NCI-H1092 (cell line): ENCODE measurements at places on chromosomes 16 and 17.

DNA sequence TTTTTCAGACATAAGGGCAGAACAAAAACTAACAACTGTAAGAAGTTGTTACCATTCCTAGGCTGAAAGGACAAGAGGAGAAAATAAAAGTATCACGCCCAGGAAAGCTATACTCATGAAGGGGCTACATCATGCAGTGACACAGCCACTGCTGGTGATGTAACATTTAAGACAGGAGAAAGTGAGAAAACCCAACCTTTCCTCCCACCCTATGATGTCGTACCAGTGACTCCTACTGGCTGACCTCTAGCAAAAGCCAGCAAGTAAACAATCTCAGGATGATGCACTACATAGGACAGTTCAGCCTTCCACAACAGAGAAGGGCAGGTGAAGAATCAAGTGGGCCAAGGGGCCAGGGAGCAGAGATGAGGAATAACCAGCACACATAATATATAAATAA, 14.0 kb upstream of the OR1E2 start:
- DNase-seq: no peak

GRCh38 chr17:74818291-74818938, 41.3 kb downstream of the GRIN2C start:
- DNase-seq: no peak

DNA sequence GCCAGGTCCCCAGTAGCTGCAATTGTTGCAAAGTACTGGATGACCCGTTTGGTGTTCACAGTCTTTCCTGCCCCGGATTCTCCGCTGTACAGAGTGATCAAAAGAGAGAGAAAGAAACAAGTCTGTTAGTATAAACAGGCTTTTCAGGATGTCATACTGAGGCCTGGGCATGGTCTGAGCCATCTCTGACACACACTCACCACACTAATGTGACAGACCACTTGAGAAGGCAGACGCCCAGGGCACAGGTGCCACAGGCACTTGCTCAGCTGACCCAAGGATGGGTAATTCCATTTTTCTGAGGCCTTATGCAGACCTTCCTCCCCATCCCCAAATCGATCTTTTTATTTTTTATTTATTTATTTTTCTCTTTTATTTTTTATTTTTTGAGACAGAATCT, 7.5 kb downstream of the MYH3 start:
- no peak for DNase-seq

- DNase-seq: no peak
Observed at GRCh38 chr17:76714822-76715495, 4.2 kb upstream of the MXRA7 start.

DNA sequence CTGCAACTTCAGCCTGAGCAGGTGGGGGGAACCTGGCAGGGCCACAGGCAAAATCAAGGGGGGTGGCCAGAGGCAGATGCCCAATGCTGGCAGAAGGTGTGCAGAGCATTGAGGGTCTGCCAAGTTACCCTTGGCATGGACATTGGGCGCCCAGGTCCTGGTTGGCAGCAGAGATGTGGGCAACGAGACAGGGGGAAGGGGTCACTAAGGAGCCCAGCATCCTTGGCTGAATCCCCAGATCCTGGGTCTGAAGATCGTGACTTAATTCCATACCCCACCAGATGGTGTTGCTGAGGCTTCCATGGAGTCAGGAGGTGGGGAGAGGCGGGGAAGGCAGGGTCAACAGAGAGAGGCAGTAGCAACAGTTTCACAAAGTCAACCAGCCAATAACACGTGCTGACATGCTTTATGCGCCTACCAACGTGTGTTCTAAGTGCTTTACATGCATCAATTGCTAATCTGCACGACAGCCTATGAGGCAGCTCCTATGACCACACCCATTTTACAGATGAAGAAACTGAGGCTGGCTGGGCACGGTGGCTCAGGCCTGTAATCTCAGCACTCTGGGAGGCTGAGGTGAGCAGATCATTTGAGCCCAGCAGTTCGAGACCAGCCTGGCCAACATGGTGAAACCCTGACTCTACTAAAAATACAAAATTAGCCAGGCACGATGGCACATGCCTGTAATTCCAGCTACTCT, 83.3 kb downstream of the GSG1L start:
- no peak for DNase-seq

DNA sequence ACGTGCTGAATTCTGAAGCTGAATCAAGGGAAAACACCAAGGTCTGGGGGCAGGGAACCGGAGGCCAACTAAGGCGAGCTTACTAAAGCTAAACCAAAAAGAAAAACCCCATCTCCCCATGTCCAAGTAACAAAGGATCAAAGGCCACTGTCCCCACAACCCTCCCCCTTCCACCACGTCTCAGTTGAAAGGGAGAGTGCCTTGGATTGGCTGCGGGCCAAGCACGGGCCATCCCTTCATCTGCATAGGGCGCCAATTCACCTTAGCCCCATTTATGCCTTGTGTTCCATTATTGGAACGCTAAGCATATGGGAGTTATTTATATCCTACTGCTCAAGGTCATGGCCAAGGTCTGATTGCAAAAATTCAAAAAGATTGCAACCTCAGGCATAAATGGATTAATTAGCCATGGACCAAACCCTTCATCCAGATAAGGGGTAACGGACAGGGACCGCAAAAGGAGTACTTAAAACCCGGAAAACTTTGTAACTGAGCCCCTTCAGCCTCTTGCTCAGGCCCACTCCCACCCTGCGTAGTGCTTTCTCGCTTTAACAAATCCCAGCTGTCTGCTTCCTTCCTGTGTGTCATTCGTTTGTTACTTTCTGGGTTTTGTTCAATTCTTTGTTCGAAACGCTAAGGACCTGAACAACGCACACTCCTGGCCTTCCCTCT, 740 bp upstream of the ATP6V0D1 start:
- peak; percentile 65 for DNase-seq

DNA sequence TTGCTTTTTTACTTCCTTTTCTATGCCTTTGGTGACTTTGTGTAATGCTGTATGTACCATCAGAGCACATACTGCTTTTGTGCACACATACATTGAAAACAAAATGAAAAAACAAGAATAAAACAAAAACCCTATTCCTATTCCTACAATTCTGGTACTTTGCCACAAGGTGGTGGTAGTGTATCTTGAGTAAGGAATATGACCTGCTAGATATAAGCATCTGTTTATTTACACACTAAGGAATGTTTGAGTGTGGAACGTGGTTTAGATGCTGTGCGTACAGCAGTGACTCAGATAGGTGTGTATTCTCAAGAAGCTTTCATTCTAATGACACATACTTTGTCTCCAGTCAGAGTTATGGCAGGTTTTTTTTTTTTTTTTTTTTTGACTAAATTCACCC, 606.2 kb downstream of the WWOX start:
- DNase-seq: no peak
